ENCODE measurements at places on chromosomes 1 and 21.

DNA sequence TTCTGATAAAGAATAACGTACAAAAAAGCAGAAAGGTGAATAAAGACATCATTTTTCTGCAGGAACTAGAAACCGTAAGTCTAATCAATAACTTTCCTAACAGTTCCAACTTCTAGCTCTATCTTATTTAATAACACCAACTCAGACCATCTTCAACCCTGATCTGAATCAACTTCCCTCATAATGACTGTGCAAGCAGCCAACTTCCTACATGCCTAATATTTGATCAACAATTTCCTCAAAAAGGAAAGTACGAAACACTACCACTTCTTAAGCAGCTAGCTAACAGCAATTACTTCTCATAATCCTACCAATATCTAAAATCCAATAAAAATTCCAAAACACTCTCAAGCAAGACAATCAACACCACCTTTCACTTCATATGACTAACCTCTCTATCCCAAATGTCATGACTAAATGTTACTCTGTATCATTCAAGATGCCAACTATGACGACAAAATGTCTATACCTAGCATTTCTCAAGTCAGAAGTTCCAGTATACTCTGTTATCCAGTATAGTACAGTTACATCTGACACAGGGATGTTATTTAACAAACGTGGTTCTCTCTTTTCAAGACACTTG lies 1.7 kb downstream of the COP1 start:
- no peak for DNase-seq

DNA sequence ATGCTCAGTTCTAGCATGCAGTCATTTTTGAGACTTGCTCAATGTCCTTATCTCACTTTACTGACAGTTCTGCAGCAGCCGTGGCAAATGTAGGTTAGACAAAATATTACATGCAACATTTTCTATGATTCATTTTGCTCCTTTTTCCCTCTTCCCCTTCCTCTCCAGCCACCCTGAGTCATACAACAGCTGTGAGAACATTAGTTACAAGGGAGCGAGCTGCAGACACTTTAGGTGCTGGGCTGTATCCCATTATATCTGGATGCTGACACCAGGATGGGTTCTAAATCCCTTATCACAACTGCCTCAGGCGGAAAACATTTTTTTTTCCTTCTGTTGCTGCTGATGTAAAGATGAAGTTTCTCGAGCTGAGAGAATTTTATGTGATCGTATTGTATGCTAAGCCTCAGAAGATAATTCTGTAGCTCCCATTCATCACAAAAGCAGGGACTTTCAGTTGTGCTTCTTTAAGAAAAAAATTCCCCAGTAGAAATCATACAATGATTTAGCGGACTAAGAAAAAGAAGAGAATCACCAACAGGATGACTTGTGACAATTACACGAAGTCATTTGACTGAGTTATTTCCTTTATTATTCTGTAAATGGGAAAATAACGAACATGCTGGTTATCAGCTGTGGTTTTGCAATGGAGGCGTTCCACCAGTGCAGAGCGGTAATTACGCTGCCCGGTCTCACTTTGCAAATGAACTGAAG lies 345.0 kb downstream of the DISC1 start:
- no peak for DNase-seq

- no peak for DNase-seq
Observed at GRCh38 chr1:87754139-87754538, 425.5 kb downstream of the LMO4 start.

DNA sequence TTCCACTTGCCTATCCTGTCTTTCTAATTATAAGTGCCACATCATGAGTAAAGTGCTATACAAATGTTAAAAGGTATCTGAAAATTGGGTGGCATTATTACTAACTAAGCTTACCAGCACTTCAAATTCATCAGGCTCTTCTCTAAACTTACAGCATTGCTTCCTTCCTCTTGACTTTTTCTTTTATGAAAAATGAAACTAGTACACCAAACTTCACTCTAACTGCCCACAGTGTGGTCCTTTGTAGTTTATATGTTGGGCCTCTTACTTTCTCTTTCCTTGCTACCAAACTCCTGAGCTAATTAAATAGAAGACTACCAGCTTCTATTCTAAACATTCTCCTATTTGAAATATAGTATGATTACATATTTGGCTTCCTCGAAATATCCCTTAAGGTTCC lies 81.8 kb downstream of the NOTCH2 start:
- no peak for DNase-seq

- DNase-seq, result no peak
Observed at GRCh38 chr21:36605426-36605825, 93.5 kb upstream of the SIM2 start.

DNA sequence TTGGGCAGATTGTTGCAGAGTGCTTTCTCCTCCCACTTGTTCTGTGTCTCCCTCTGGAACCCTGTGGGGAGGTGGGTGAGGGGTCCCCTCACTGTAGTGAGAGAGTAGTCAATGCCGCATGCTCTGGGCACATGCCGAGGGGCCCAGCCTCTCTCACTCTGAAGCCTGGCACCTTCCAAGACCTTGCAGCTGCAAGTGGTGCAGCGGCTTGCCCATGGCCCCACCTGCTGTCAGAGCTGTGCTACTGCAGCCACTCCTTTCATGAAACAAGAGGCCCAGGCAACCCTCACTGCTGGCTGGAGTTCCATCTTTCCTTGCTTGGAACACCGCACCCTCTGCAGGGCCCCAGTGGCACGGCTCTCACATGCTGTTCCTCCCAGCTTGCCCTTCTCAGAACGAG lies 58.4 kb upstream of the COL6A1 start:
- peak; percentile 72 for DNase-seq

- no peak for DNase-seq
Observed at GRCh38 chr1:84379138-84379916, 19.0 kb upstream of the DNASE2B start.

DNA sequence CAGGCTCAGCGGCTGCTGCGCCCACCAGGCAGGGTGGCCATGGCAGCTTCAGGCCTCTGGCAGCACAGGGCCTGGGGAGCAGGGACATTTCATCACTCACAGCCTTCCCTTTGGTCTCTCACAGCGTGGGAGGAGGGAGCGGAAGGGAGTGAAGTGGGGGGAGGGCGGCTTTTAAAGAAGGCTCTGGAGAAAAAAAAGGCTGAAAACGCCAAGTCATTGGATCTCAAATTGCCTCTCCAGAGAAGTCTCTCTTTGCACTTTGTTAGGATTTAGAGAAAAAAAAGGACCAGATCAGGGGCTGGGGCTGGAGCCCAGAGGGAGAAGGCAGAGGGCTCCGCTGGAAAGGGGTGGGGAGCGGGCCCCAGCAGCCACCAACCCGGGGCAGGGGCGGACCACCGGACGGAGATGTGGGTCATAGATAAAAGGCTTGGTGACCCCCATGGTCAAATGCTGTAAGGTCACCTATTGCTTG lies 209.9 kb downstream of the GRIK3 start:
- no peak for DNase-seq

DNA sequence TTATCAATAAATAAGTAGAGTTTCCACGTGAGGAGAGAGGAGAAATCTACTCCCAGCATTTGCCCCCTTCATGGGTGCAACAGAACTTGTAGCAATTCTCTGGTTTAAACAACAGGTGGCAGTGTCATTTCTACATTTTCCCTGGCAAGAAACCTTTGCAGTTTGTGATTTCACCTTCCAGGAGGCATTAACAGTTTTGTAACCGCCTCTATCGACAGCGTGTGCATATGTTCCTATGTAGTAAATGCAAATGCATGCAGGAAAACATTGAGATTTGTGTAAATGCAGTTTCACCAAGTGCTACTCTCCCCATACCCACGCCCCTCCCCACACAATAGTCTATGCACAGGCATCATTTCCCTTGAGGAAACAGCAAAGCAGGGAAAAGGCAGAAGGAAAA lies 494.7 kb downstream of the SMYD3 start:
- no peak for DNase-seq

DNA sequence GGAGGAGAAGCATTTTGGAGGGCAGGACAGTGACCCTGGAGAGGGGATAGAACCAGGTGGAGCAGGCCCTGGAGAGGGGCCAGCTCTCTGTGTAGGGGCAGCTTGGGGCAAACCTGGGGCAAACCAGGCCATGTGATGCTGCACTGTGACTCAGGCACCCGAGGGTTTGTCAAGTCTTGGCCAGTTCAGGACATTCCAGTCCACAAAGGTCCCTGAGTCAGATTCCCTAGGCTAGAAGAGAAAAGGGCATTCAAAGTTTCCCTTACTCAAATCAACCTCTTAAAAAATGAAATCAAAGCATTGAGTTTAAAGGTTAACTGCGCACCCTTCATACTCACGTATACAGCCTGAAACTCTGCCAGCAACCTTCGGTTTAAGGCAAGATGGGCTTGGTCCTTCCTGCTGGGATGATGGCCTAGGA lies 25.2 kb upstream of the PLA2G2C start:
- no peak for DNase-seq

GRCh38 chr1:215958841-215959240 lies 391.7 kb downstream of the KCTD3 start:
- no peak for DNase-seq

DNA sequence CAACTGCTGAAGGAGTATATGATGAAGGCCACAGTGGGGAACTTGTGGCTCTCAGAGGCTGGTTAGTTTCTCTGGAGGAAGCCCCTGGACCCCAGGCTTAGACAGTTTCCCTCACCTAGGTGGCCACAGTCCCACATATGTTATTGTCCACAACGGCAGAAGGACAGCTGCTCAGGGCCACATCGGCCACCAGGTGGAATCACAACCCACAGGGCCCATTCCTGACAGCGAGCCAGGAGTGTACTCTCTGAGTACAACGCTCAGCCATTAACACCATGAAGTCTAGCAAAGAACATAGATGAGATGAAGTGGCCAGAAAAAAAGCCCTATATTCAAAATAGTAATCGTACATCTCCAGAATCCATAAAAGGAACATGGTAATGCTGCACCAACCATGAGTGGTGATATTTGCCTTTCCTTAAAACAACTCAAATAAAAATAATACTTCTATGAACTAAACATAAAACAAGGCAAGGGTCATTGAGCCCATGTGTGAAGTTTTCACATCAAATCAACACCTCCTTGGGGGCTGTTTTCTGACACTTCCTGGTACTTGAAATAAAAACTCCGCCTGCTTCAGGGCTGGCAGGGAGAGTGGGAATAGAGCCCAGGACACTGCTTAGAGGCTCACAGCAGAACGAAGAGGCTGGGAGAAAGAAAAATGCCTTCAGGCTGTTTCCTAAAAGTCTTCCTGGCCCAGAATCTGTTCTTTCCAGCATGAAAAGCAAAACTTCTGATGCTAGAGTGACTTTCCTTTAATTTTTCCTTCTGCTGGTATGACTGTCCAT lies 383.3 kb downstream of the HHAT start:
- no peak for DNase-seq

DNA sequence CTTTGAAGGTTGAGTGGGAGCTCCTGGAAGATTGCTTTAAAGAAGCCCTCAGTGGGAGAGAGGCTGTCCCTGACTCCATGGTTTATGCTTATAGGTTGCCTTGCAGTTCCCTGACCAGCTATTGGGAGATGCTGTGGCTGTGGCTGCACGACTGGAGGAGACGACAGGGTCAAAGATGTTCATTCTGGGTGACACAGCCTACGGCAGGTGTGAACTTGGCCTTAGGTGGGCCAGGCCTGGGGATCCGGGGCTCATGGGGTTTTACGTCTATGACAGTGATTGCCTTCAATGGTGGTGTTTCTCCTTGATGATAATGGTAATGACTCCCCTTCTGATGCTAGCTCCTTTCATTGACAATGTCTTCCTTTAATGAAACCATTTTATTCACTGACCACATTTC lies 692 bp downstream of the DPH2 start:
- DNase-seq, result no peak

GRCh38 chr21:35637431-35637830 lies 422.9 kb downstream of the SETD4 start:
- DNase-seq, result no peak

GRCh38 chr1:205528887-205529825 lies 24.7 kb downstream of the CDK18 start:
- DNase-seq, result peak; percentile 86

- DNase-seq, result no peak
Observed at GRCh38 chr1:112307930-112308591, 88.0 kb upstream of the CTTNBP2NL start.

DNA sequence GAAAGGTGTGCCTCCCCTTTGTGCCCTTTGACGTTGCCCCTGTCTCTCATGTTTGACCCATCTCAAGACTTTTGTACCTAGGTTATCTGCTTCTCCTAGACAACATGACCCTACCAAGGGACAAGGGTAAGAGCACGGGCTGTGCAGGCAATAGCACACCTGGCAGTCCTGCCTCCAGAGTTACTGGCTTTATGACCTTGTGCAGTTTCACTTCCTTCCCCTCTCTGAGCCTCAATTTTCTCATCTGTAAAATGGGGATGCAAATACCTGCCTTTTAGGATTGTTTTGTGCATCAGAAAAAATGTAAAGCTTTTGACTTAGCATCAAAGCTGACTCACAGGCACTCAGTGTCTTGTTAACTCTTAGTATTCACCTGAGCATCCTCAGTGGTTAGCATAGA lies 36.4 kb downstream of the ELK4 start:
- no peak for DNase-seq

DNA sequence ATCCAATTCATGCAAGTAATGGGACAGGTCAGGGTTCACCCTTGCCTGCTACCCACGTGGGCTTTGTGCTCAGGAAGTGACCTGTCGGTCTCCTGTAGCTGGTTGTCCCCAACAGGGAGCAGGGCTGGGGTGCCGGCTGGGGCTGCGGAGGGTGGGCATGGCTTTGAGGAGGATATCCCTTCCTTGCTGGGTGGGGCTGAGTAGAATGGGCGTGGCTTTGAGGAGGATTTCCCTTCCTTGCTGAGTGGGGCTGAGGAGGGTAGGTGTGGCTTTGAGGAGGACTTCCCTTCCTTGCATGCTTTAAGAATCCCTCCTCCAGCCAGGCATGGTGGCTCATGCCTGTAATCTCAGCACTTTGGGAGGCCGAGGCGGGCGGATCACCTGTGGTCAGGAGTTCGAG lies 151.3 kb downstream of the CLIC6 start:
- DNase-seq, result no peak

- DNase-seq, result peak; percentile 67
Observed at GRCh38 chr1:24688621-24689195, 45.6 kb downstream of the SRRM1 start.

DNA sequence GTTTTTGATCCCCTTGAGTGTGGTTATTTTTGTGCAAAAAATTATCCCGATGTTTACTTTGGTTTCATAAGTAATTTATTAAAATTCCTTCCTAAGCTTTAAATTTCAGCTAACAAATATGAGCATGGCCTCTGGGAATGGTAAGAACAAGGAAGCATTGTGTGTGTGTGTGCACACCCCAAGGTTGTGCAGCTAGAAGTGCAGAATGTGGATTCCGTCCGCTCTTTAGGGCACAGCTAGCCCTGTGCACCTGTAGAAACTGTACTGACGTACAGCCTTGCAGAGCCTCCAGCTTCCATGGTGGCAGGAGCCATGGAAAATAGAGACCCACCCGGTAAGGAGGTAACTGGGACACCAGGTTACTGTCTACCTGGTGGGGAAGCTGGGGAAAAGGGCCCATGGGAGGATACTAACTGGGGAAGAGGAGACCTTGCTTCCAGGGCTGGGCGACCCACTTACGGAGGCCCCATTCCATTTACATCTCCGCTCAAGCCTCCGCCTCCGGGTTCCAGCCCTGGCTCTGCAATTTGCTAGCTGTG lies 54.7 kb downstream of the B3GALT5 start:
- DNase-seq, result no peak

DNA sequence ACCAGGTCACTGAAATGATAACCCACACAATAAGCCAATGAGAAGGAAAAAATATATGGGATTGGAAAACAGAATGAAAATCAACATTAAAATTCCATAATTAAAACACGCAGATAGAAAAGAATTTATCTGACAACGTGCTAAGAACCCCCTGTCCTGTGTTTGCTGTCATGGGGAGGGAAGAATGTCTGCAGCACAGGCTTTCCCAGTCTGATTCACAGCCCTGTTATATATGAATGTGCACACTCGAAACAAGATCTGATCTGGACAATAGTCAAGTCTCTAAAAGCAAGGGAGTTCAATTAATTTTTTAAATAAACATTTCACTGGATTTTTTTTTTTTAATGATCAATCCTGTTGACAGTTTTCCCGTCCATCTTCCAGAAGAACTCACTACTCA lies 220.0 kb downstream of the RERE start:
- no peak for DNase-seq

Measured in CD4-positive, alpha-beta T cell treated with Interleukin-6 for 4 hours (primary cell).